ENCODE measurements at places on chromosomes 5 and 9. TPM values are rescaled to one million over a fixed set of nuclear protein-coding genes. Genes with fewer than 3 reads are reported as not detected.

The BTNL3 gene
- total RNA-seq = not detected

DNA sequence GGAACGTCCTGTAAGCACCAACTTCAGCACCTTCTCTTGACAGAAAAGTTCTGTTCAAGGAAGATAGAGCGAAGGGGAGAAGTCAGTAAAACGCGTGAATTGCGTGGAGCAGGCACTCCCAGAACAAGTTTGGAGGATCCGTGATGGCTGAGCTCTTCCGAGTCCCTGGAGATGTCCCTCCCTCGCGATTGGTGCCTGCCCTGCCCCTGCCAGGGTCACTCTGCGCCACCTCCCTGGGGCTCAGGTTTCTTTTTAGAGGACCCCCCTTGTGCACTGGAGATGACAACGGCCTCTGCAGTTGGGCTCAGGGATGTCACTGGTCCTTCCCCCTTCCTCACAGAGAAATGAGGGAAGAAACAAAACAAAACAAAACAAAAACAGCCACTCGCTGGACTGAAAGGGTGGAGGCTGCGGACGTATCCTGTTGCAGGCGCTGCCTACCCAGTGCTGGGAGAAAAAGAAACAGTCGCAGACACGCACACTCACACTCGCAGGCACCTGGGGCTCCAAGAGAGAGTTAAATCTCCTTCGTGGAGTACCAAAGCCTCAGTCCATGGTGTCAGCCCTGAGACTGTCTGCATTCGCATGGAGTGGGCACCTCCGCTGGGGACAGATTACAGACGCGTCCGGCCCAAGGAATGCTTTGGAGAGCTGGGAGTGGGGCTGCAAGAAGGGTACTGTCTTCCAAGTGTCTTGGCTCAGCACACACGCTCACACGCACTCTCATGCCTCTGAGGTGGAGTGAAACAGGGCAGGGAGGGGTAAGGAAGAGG lies 512.7 kb downstream of the SLCO4C1 start:
- no peaks in the 10 kb centered on the region for H3K27me3 ChIP-seq
- H3K36me3 ChIP-seq = no peaks in the 10 kb centered on the region
- no peak overlapping the region for H3K4me3 ChIP-seq
- no peak overlapping the region for H3K27ac ChIP-seq

The TAF11L3 gene
- total RNA-seq = not detected

DNA sequence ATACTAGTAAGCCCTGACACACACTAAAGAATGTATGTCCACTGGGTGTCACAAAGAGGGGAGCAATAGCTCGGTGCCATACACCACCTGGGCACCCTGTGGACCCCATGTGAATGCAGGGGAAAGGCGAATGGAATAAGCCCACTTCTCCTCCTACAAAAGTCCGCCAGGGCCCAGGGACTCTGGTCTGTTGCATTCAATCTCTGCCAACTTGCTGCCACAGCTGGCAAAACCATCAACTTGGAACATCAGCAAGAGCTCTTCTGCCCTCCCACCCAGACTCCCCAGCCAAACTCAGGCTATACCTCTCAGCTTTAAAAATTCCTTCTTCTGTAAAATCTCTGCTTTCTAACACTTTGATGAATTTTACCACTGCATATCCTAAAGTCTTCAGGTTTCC lies 54.5 kb downstream of the PFDN1 start:
- no peak for DNase-seq
- no peak overlapping the region for H3K4me3 ChIP-seq
- no peaks in the 10 kb centered on the region for H3K27me3 ChIP-seq
- H3K36me3 ChIP-seq = peaks cover 33% of the 10 kb centered on the region
- peaks cover 77% of the 10 kb centered on the region for H3K4me1 ChIP-seq

GRCh38 chr9:121822093-121823085 lies 171.0 kb downstream of the DAB2IP start:
- no peak for DNase-seq
- H3K4me3 ChIP-seq = no peak overlapping the region
- no peaks in the 10 kb centered on the region for H3K27me3 ChIP-seq
- no peak overlapping the region for H3K27ac ChIP-seq
- H3K36me3 ChIP-seq = no peaks in the 10 kb centered on the region

- no peak overlapping the region for H3K27ac ChIP-seq
- no peak overlapping the region for H3K4me3 ChIP-seq
- no peaks in the 10 kb centered on the region for H3K36me3 ChIP-seq
- DNase-seq = peak; percentile 30
- no peaks in the 10 kb centered on the region for H3K27me3 ChIP-seq
Observed at GRCh38 chr5:165630261-165630778, 2124.9 kb downstream of the MAT2B start.

- H3K27ac ChIP-seq = no peak overlapping the region
- H3K4me1 ChIP-seq = no peaks in the 10 kb centered on the region
- no peaks in the 10 kb centered on the region for H3K27me3 ChIP-seq
Observed at GRCh38 chr5:65290677-65291076, 191.0 kb downstream of the ADAMTS6 start.

GRCh38 chr9:108744641-108745040 lies 111.1 kb downstream of the ACTL7B start:
- H3K27me3 ChIP-seq = no peaks in the 10 kb centered on the region
- DNase-seq = no peak
- H3K27ac ChIP-seq = no peak overlapping the region
- no peak overlapping the region for H3K4me3 ChIP-seq
- H3K4me1 ChIP-seq = no peaks in the 10 kb centered on the region

DNA sequence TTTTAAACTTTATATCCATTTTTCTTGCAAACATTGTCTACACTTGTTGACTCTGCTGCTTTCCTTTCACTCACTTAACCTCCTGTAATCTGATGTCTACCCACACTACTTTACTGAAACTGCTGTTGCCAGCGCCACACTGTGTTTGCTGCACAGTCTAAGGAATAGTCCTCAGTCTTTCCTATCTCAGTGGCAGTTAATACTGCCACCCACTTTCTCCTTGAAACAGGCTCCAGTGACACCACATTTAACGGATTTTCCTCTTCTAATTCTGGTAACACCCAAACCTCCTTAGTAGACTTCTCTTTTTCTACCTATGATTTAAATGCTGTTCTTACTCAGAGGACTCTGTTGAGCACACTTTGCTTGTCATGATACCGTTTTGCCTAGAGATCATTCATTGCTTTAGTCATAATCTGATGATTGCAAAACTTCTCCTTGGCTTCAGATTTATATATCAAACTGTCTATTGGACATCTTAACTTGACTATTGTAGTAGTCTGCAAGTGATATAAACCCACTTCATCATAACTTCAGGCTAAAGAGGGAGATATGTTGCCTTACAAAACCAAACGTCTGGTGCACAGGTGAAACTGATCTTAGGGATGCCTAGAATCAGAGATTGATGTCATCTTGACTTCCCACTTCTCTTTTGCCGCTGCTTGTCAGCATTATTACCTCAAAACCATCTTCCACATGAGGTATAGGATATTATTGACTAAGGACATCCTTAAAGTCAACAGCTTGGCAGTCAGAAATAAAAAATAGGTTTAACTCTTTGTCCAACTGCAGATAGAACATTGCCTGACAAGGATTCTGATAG lies 94.1 kb downstream of the CDC42SE2 start:
- H3K27me3 ChIP-seq = no peaks in the 10 kb centered on the region
- peaks cover 50% of the 10 kb centered on the region for H3K4me1 ChIP-seq
- H3K36me3 ChIP-seq = peaks cover 50% of the 10 kb centered on the region
- peak overlapping the region; percentile 55 for H3K27ac ChIP-seq

The FBXW11 gene
- 26.3 TPM for total RNA-seq

- no peaks in the 10 kb centered on the region for H3K36me3 ChIP-seq
- H3K27me3 ChIP-seq = no peaks in the 10 kb centered on the region
- no peak overlapping the region for H3K4me3 ChIP-seq
- DNase-seq = no peak
- H3K27ac ChIP-seq = no peak overlapping the region
- peaks cover 2% of the 10 kb centered on the region for H3K4me1 ChIP-seq
Observed at GRCh38 chr9:116716438-116716837, 29.3 kb downstream of the TRIM32 start.

GRCh38 chr5:150505041-150505511 lies 2.9 kb upstream of the NDST1 start:
- H3K4me3 ChIP-seq = no peak overlapping the region
- no peak for DNase-seq
- no peaks in the 10 kb centered on the region for H3K36me3 ChIP-seq
- H3K27ac ChIP-seq = no peak overlapping the region
- no peaks in the 10 kb centered on the region for H3K4me1 ChIP-seq

GRCh38 chr5:80355686-80356085 lies 35.9 kb downstream of the SPZ1 start:
- H3K4me1 ChIP-seq = peaks cover 4% of the 10 kb centered on the region
- no peak for DNase-seq
- no peak overlapping the region for H3K27ac ChIP-seq
- H3K36me3 ChIP-seq = no peaks in the 10 kb centered on the region
- H3K4me3 ChIP-seq = no peak overlapping the region

- no peaks in the 10 kb centered on the region for H3K36me3 ChIP-seq
- no peak overlapping the region for H3K27ac ChIP-seq
- H3K27me3 ChIP-seq = peaks cover 1% of the 10 kb centered on the region
- H3K4me3 ChIP-seq = no peak overlapping the region
- no peaks in the 10 kb centered on the region for H3K4me1 ChIP-seq
- no peak for DNase-seq
Observed at GRCh38 chr5:95043234-95043633, 241.7 kb downstream of the MCTP1 start.

Measured in activated CD8-positive, alpha-beta T cell treated with anti-CD3 and anti-CD28 coated beads, Interleukin-2, amount 10 ng/mL, durations not matched to agents 7 days and 5 days (primary cell).